Uterus (tissue), 4 donors: ENCODE measurements at places on chromosomes 5 and 9.

DNA sequence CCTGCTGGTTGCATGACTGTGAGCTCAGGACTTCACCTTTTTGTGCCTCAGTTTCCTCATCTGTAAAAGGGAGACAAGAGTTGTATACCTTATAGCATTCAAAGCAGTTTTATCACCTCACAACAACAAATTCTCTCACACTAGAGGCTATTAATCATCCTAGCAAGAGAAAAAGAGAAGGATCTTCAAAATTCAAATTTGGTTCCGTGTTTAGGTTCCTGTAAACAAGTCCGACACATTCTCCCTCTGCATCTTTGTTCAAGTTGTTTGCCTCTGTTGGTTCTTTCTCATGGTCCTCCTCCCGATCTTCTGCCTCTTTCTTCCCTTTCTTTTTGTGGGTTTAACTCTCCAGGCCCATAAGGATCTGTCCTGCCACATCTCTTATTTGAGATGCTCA, 218.0 kb downstream of the PIK3R1 start:
- no peak for DNase-seq
- H3K4me1 ChIP-seq: no peaks in the 10 kb centered on the region
- no peak overlapping the region for H3K4me3 ChIP-seq
- no peaks in the 10 kb centered on the region for H3K27me3 ChIP-seq
- peak overlapping the region; percentile 60 for H3K27ac ChIP-seq

DNA sequence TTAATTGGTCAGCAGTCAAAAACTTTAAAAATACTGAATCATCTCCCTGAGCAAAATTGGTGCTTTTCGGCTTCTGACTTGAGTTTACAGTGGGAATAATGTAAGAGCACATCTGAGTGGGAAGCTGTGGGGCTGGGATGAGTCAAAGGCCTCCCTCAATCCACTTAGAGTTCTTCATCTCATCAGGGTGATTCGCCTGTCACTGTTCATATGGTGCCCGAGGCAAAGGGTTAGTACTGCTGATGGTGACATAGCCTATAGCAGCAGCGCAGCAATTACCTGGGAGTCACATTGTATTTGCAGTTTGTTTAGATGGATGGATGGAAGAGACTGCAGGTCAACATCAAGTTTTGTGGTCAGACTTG, 113.8 kb upstream of the ZNF608 start:
- no peaks in the 10 kb centered on the region for H3K36me3 ChIP-seq
- no peak overlapping the region for H3K27ac ChIP-seq
- H3K27me3 ChIP-seq: no peaks in the 10 kb centered on the region
- DNase-seq: no peak
- no peaks in the 10 kb centered on the region for H3K4me1 ChIP-seq
- no peak overlapping the region for H3K4me3 ChIP-seq

DNA sequence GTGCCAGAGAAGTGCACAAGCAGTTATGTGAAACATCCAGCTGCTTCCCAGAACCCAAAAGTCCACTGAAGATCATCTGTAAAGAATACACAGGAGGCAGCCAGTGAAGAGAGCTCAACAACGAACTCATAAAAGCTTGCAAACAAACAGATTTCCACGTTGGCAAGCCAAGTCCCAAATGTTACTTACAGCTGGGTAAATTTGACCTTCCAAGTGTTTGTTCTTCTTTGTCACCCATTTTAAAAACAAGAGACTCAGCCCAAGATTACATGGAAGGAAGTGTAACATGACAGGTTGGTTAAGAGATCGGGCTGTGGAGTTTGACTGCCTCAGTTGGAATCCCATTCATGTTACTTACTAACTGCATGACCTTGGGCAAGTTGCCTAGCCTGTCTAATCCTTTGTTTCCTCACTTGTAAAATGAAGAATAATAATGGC, 174.9 kb upstream of the PAPPA start:
- no peaks in the 10 kb centered on the region for H3K4me1 ChIP-seq
- no peaks in the 10 kb centered on the region for H3K36me3 ChIP-seq
- H3K27me3 ChIP-seq: no peaks in the 10 kb centered on the region

DNA sequence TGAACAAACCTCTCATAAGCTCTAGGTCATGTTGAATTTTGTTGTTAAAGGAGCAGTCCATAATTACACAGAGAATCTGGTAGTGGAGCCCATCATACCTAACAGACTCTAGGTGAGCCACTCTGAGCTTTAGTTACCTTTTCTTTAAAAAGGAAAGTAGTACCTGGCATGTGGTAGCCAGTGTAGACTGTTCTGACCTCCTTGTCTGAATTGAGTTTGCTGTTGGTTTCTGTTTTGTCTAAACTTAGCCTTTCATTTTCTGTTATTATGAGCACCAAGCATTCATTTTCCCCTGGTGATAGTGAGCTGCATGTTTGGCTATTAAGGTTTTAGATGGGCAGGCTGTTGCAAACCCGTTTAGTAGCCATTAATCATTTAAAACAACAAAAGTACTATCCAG, 112.2 kb downstream of the MAST4 start:
- no peak for DNase-seq
- H3K4me1 ChIP-seq: no peaks in the 10 kb centered on the region
- H3K27me3 ChIP-seq: no peaks in the 10 kb centered on the region
- H3K4me3 ChIP-seq: no peak overlapping the region

DNA sequence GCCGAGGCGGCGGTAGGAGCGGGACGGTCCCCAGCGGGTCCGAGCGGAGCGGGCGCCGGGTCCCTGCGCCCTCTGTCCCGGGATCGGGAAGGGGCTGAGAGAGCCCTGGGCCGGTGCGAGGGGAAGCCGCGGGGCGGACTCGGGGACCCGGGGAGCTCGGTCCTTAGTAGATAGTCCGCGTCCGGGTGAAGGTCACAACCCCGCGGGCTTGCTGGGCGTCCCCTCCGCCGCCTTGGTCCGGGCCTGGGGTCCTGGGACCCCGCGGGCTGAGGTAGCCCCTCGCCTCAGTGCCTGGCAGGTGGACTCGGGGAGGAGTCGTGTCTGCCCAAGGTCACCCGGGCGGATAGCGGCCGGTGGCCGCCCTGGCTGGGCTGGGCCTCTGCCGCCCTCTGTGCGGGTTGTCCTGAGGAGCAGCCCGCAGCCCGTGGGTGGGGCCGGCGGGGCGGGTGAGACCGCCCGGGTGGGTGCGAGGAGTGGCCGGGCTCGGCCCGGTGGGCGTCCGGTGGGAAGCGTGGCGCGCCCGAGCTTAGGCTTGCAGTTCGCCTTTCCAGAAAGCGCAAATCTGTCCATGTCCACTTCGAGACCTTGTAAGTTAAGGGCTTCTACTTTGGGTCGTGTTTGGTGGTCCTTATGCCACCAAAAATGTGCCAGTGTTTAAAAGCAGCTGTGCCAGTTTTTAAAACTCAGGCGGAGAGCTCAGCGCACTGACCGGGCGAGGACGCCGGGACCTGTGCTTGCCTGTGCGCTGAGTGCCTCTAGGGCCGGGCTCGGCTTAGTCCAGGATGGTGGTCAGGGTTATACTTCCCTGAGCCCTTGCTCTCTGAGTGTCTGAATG, 554 bp downstream of the SDHA start:
- no peaks in the 10 kb centered on the region for H3K4me1 ChIP-seq
- peak overlapping the region; percentile 84 for H3K27ac ChIP-seq
- H3K4me3 ChIP-seq: peak overlapping the region; percentile 85
- peak; percentile 33 for DNase-seq

- DNase-seq: no peak
- no peak overlapping the region for H3K27ac ChIP-seq
- H3K4me3 ChIP-seq: no peak overlapping the region
- H3K27me3 ChIP-seq: no peaks in the 10 kb centered on the region
- H3K36me3 ChIP-seq: no peaks in the 10 kb centered on the region
These were observed 137.4 kb downstream of the DAB2IP start for GRCh38 chr9:121788686-121789366.

DNA sequence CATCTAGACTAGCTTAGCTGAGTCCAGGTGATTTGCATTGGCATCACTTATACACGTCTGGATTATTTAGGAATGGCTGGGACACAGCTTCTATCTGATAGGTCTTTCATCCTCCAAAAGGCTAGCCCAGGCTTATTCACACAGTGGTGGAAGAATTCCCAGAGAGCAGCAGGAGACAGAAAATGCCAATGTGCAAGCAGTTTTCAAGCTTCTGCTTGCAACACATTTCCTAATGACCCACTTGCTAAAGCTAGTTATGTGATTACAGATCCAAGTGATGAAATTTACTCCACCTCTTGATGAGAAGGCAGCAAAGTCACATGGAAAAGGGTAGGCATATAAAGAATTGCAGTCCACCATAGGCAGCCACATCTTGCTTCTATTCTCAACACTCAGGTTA, 44.2 kb upstream of the MAST4 start:
- H3K27me3 ChIP-seq: no peaks in the 10 kb centered on the region
- H3K27ac ChIP-seq: no peak overlapping the region
- H3K4me1 ChIP-seq: no peaks in the 10 kb centered on the region

DNA sequence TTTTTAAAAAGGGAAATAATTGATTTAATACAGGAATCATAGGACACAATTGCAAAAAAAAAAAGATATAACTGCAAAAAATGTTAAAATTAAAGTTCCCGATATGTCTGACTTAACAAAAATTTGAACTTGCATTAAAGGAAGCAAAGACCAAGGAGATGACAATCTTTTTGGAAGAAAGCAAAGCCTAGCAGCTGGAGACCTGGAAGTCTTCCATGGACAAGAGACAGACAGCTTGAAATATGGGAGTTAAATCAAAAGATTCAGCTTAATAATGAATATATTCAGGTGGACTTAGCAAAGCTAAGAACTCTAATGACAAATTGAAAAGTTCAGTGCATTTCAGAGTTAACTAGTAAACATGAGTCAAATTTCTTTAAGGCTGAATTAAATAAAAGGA, 568.7 kb upstream of the RGMB start:
- no peaks in the 10 kb centered on the region for H3K36me3 ChIP-seq
- no peak overlapping the region for H3K27ac ChIP-seq
- no peak for DNase-seq

DNA sequence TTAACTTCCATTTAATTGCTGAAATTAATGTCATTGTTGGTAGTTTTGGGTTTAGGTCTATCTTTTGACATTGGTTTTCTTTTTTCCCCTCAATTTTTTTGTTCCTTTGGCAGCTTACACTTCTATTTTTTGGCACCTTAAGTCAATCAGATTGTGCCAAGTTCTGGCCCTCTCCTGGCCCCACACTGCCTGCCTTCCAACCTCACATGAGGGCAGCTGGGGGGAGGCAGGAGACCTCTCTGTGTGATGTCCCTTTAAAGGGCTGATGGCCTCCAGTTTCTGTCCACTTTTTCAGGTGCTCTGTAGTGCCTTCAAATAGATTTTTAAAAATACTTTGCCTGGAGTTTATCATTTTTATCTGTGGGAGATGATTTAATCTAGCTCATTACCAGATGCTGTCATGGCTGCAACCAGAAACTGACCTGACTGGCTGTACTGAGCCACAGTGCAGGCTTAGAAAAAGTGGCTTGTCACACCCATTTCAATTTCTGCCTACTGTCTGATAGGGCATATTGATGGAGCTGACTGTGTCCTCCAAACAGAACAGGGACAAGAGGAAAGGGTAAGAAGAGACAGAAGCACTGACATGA, 196.6 kb downstream of the FANCC start:
- H3K27ac ChIP-seq: peak overlapping the region; percentile 6
- H3K27me3 ChIP-seq: no peaks in the 10 kb centered on the region
- no peaks in the 10 kb centered on the region for H3K4me1 ChIP-seq
- no peak overlapping the region for H3K4me3 ChIP-seq
- H3K36me3 ChIP-seq: no peaks in the 10 kb centered on the region

DNA sequence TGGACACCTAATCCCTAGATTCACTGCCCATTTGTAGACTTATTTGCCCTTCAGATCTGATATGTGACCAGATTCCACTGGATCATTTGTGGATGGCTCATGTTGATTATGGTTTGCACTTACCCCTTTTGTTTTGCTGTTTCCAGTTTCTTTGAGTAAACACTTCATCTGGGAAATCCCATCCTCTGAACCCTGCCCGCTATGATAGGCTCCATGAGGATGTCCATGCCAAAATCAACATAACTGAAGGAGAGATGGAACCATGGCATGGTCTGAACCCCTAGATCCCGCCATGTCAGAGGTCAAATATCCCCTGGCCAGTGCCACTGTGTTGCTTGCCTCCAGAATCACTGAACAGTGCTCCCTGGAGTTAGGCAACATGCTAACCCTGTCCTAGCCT, 11.7 kb upstream of the FEM1C start:
- no peak overlapping the region for H3K27ac ChIP-seq
- no peak overlapping the region for H3K4me3 ChIP-seq
- H3K4me1 ChIP-seq: no peaks in the 10 kb centered on the region
- no peak for DNase-seq
- no peaks in the 10 kb centered on the region for H3K27me3 ChIP-seq

DNA sequence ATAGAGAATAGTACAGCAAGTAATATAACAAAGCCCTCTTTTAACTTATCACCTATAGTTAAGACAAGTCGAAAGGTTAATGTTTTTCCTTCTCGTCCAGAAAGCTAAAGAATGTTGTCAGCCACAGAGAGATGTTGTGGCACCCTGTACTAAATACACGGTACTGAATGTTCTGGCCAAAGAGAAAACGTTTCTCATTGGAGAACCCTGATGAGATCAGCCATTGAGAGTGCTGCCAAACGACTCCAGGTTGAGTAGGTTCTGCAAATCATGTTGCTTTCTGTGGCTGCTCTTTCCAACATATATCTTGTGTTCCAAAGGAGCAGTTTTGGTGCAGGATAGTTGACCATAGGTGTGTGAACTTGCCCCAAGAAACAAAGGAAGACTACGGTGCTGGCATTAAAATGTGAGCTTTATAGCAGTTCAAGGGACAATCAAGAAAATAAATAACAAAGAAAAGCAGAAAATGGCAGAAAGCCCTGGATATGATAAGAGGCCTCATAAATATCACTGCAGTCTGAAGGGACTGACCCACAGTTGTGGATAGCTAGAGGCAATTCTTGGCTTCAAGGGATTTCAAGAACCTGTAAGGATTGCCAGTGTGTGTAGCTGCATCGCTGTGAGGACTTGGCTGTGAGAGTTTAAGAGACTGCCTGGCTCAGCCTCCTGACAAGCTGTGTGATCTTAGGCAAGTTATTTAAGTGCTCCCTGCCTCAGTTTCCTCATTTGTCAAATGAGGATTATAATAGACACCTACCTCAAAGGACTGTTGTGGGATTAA, 102.7 kb downstream of the ARHGEF28 start:
- no peaks in the 10 kb centered on the region for H3K36me3 ChIP-seq
- H3K27ac ChIP-seq: peak overlapping the region; percentile 43
- no peak for DNase-seq
- no peaks in the 10 kb centered on the region for H3K27me3 ChIP-seq

DNA sequence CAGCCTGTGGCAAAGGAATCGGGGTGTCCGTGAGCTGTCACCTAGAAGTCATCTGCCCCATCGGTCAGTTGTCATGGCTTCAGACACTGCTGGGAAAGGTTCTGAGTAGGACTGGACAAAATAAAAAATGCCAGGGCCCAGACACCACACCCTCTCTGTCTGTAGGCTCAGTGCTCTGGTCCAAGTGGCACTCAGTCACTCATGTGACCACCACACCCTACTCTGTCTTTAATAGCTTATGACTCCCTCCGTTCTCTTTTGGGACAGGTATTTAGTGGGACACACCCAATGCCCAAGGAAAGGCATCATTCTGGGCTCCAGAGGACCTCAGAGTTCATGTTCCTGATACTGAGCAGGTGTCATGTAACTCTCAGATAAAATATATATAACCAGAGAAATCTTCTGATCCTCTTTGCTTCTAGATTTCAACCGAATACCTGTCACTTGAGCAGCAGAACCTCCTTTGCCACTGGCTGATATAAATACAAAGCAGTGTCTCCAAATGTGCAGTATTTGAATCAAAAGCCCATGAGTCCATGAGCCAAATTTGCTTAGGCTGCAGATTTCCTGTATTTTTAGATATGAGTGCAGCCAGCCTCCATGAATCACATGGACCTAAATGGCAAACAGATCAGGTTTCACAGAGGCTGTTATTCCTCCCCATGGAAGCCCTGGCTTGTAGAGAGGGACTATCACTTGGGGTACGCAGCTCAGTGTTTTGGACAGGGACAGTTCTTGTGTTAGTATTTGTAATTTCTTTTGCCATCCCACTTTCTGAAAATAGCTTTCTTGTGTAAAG, 272.0 kb downstream of the ARHGAP26 start:
- no peaks in the 10 kb centered on the region for H3K4me1 ChIP-seq
- H3K27ac ChIP-seq: no peak overlapping the region
- no peak overlapping the region for H3K4me3 ChIP-seq
- no peak for DNase-seq
- no peaks in the 10 kb centered on the region for H3K27me3 ChIP-seq
